A549 (cell line): ENCODE measurements at places on chromosomes 3 and 15. TPM values are rescaled to one million over a fixed set of nuclear protein-coding genes. Genes with fewer than 3 reads are reported as not detected.

- DNase-seq = no peak
These were observed 83.6 kb downstream of the TIGIT start for GRCh38 chr3:114377426-114377825.

GRCh38 chr15:100919481-100920405 is 586 bp downstream of the LRRK1 start:
- DNase-seq = peak; percentile 61

- DNase-seq = no peak
These were observed 296.8 kb downstream of the OTOL1 start for GRCh38 chr3:161793194-161793930.

- no peak for DNase-seq
These were observed 166.7 kb downstream of the FRMD5 start for GRCh38 chr15:44028349-44028748.

- DNase-seq = no peak
These were observed 10.0 kb upstream of the USP3 start for GRCh38 chr15:63494408-63494807.

GRCh38 chr15:85381850-85382751 is 1.7 kb downstream of the AKAP13 start:
- peak; percentile 14 for DNase-seq

DNA sequence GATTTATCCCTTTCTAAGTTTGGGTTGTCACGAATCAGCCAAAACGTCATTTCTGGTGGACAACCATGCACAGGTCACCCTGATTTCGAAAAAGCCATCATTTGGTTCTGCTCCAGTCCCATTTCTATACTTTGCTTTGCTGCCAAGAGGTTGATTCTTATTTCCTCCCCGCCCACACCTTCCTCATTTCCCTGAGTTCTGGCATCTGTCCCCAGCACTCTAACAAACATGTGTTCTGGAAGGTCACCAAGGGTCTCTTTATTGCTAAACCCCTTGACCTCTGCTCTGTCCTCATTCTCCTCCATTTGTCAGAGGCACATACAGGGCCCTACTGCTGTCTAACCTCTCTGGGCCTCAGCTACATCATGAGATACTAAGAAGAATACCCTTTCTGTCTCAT is 36.4 kb upstream of the PTPRG start:
- no peak for DNase-seq

The TXNRD3 gene
- polyA plus RNA-seq = 4.4 to 5.2 TPM (median 4.6 TPM) in 3 replicates

The SPSB4 gene
- 0.04 to 0.05 TPM (median 0.05 TPM) in 3 replicates for polyA plus RNA-seq

The GOLGA8N gene
- 3.0 to 3.9 TPM (median 3.0 TPM) in 3 replicates for polyA plus RNA-seq
